ENCODE measurements at places on chromosomes 13 and 19.

DNA sequence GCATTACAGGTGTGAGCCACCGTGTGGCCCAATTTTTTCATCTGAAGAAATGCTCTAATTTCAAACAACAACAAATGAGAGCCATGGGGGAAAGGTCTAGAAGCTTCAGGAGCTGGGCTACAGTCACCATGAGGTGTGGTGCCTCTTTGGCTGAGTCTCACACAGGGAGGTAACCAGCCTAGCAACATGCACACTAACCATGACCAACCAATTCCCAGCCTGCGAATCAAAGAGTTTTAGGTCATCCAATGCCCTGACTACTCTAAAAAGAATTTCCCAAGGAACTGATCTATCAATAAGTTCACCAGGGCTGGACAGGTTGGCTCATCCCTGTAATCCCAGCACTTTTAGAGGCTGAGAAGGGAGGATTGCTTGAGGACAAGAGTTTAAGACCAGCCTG lies 29.9 kb downstream of the PBX4 start:
- no peak for DNase-seq

GRCh38 chr13:41561170-41561569 lies 103.8 kb downstream of the RGCC start:
- no peak for DNase-seq

DNA sequence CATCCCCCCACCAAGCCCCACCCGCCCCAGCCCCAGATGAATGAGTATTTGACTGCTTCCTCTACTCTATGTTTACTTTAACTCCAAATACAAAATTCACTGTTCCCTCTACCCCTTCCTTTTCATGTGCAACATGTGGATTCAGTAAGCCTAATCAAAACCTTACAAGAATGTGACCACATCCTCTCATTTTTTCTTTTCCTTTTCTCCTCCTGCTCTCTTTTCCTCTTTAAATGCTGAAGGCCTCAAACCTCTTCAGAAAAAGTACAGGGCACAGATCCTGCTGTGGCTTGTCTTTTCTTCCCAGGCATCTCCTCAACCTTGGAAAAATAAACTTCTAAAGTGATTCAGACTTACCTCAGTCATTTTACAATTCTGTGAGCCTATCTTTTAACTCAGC lies 119.0 kb downstream of the MYCBP2 start:
- no peak for DNase-seq

GRCh38 chr19:13604902-13605586 lies 98.8 kb upstream of the CACNA1A start:
- no peak for DNase-seq

DNA sequence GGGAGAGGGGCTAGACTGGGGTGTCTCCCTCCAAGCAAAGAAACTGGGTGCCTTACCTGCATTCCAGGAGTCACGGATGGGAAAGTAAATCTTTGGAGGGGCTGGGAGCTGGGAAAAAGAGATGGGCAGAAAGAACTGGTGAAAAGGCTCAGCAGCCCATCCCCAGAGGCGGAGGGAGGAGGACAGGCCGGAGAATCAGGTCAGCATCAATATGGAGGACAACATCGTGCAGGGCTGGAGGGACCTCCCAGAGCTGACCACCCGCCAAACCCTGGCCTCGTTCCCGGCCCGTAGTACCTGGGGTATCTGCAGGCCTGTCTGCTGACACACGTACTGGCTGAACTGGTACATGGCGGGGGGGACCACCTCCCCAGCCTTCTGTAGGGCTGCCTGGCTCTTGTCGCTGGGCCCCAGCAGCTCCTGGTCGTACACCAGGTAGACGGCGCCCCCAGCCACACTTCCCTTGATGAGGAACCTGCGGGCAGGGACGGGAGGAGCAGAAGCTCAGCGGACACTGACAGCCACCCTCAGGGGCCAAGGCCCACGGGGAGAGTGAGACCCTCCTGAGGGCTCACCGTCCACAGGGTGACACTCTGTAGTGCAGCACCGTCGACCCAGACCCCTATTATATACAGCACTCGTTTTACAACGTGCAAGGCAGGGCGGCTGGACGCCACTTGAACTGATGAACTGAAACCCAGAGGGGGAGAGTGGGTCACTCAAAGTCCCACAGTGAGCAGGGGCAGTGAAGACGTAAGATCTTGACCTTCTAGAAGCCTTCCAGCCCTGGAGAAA lies 830 bp downstream of the MICOS13 start:
- no peak for DNase-seq
